Cortex of kidney (tissue), 1 donor: ENCODE measurements at places on chromosomes 1 and 21.

DNA sequence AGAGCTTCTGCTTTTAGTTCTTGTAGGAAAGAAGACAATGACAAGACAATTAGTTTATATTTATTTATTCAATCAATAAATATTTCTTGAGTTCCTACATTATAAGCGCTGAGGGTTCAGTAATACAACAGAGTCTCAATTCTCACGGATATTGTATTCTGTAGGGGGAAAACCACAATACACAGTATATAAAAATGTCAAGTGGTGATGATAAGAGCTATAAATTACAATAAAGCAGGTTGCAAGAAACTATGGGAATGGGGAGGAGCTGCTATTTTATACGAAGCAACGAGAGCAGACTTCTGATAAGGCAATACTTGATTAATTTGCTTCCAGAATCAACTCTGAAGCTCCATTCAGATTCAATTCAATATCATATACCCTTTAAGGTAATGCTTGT is 10.6 kb upstream of the XCL1 start:
- DNase-seq: no peak

DNA sequence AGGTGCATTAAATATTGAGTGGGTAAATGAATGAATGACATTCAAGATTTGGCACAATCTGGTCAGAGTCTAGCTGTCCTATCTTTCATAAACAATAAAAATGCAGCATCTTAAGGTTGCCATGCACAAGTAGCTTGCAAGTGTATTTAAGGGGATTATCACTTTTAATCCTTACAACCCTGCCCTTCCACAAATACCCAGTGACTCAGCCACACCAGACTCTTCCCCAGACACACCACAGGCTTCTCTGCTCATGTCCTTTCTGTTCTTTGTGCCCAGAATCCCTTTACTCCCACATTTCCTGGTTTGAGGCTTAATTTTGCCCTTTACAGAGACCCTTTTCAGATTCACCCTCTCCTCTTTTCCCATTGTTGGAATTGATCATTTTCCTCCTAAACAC is 59.8 kb downstream of the KIRREL1 start:
- no peak for DNase-seq

DNA sequence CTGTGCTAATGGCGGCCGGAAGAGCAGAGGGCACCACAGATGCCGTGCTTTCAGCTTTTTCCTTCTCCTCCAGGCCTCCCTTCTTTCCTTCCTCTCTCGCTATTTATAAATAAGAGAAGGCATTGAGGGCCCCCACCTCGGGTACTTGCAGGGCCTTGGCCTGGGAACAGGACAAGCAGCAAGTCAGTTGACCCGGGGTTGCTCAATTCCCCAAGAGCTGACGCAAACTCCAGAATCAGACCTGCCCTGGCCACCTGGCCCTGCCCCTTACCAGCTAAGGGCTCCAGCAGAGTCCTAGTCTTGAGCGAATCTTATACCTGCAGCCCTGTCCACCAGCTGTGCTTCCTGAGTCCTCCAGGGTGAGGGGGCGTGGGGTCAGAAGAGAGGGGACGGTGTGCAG is 13.5 kb downstream of the TNFRSF1B start:
- no peak for DNase-seq

DNA sequence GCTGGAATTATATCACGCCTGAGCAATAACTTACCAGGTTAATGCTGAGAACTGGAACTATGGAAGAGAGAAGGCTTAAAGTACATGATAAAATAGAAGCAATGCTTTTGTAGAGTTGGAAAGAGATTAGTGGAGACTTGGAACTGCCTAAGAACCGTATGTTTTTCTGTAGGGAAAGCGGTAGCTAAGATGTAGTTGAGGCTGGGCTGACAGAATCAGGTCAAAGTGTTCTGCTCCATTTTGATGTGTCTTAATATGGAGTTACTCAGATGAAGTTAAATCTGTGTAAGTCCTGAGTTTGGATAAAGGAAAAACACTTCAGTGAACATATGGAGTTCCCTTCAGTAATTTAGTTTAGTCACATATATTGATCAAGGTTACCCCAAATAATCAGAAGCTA is 860.9 kb upstream of the CXADR start:
- no peak for DNase-seq
